Memory B cell (primary cell): ENCODE measurements at places on chromosomes 4 and X.

GRCh38 chr4:183816882-183817509 is 88.1 kb upstream of the STOX2 start:
- no peak for DNase-seq

GRCh38 chr4:20612313-20612712 is 87.9 kb upstream of the PACRGL start:
- DNase-seq: no peak

- no peak for DNase-seq
Observed at GRCh38 chr4:16750882-16751642, 147.4 kb downstream of the LDB2 start.

- DNase-seq: no peak
Observed at GRCh38 chr4:56134266-56134665, 185.5 kb downstream of the CEP135 start.

GRCh38 chrX:40845331-40845911 is 110.1 kb upstream of the MED14 start:
- DNase-seq: no peak

GRCh38 chr4:20624793-20625374 is 75.4 kb upstream of the PACRGL start:
- DNase-seq: no peak

DNA sequence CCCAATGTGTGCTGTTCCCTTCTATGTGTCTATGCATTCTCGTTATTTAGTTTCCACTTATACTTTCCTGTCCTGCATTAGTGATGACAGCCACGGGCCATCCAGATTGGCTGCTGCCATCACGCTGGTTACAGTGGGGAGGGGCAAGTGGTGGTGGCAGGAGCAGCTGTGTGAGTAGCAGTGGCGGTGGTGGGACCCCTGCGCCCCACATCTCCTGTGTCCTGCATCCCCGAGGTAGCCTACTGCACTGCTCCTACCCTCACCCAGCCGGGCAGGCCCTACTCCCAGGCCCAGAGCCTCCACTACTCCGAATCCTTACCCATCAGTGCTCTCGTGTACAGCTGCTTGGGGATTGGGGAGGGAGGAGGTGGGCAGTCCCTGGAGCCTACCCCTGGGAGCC is 798.7 kb upstream of the AGA start:
- no peak for DNase-seq

- no peak for DNase-seq
Observed at GRCh38 chr4:40186665-40187014, 10.2 kb upstream of the RHOH start.

GRCh38 chr4:158291334-158292055 is 81.2 kb downstream of the TMEM144 start:
- DNase-seq: no peak

DNA sequence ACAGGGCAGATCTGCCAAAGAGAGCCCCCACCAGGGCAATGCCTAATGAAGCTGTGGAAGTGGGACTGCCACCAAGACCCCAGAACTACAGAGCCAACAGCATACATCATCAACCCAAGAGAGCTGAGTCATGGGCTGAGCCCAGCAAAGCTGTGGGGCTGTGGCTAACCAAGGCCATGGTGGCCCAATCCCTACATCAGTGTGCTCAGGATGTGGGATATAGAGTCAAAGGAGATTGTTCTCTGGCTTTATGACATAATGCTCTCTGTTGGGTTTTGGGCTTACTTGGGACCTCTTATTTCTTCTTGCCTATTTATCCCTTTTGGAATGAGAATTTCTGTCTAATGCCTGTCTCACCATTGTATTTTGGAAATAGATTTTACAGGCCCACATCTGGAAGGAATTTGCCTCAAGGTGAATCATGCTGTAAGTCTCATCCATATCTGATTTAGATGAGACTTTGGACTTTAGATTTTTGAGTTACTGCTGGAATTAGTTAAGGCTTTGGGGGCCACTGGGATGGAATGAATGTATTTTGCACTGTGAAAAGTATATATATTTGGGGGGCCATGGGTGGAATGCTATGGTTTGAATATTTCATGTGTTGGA is 5.4 kb upstream of the PRDM5 start:
- no peak for DNase-seq

GRCh38 chrX:153781428-153782047 is 697 bp downstream of the SRPK3 start:
- DNase-seq: no peak

DNA sequence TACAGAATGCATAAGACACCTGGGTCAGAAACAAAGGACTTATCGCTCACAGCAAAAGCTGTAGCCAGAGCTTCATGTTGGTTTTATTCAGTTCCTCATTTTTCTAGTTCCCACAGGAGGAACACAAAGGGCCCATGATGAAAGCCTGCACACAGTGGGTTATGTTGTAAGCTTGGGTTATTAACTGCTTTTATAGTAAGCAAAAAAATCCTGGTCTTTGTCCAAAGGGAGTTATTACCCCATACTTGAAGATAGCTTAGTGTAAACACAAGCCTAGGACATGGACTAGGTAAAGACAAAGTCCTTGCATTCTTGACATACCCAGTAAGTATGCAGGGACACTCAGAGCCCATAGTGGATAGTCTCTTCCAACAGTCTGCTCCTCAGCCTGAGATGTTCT is 11.7 kb downstream of the BBS12 start:
- DNase-seq: no peak

GRCh38 chrX:39459952-39460351 is 637.8 kb downstream of the BCOR start:
- no peak for DNase-seq

DNA sequence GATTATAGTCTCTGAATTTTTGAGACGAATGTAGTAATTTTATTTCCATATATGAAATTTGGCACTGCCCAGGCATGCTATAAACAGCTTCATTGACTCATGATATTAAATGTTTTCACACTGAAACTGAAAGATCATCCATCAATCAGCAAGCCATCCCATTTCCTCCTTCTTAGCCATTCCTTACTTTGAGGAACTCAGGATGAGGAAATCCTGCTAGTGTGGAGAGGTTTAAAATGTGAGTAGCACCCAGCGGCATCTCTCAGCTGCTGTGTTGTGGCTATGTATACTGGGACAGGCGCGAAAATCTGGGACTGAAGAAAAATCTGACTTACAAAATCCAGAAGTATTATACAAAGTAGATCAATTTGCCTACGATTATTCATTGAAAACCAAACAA is 52.1 kb downstream of the PTCHD1 start:
- no peak for DNase-seq

- DNase-seq: peak; percentile 52
Observed at GRCh38 chrX:153875391-153876111, 10.4 kb downstream of the L1CAM start.

- no peak for DNase-seq
Observed at GRCh38 chr4:48910511-48910910, 3.9 kb upstream of the OCIAD2 start.

- no peak for DNase-seq
Observed at GRCh38 chrX:17160975-17161374, 214.0 kb upstream of the NHS start.

DNA sequence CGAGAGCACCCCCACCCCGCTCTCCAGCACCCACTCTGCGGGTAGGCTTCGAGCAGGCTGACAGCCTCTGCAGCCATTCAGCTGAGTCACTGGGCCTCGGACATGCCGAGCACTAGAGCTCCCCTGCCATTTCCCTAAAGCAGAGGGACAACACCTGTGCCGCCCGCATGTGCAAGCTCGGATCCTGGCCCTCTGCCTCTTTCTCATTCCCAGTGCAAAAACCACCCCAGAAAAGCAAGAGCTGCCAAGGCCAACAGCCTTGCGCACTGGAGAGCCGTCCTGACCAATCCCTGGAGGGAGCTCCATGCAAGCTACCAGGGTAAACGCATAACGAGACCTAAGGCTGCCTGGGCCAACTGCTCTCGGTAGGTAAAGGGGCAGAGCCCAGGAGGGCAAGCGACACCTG is 5.3 kb downstream of the HCFC1 start:
- DNase-seq: no peak

DNA sequence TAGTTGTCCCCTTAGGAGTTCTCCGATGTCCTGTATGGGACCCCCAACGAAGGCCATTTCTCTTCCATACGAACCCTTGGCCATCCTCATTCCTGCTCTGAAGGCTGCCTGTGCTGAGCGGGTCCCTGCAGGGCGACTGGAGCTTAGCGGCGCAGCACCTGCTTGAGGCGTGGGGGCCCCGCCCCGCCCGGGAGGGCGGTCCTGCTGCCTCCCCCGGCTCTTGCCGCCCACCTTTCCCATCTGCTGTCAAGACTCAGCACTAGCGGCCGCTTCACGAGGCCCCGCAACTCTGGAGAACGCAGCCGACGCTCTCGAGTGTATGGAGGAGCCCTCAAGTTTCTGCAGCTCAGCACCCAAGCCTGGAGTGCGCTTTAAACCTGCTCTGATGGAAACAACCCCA is 197.7 kb downstream of the TRIML1 start:
- DNase-seq: no peak

DNA sequence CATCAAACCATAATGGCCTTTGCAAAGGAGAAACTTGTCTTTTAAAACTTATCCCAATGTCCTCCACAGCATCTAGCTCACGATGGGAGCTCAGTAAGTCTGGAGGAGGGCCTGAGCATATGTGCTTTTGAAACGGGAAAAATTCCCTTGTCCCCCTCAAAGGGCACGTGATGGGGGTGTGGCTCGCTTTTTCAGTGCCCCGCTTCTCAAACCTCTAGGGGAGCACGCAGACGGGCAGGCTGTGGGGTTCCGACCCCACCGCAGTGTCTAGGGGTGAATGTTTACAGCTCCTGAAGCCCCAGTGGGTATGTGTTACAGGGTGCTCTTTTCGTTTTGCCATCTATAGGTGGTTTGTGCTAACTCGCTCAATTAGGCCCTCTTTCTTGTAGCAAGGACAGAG is 31.2 kb downstream of the SLITRK2 start:
- no peak for DNase-seq

GRCh38 chr4:30718641-30719453 is 1.3 kb upstream of the PCDH7 start:
- DNase-seq: no peak

GRCh38 chrX:31139961-31140360 is 68.1 kb upstream of the FTHL17 start:
- no peak for DNase-seq

- no peak for DNase-seq
Observed at GRCh38 chrX:5163663-5164062, 1065.0 kb downstream of the NLGN4X start.

GRCh38 chr4:74830928-74831327 is 36.6 kb upstream of the BTC start:
- no peak for DNase-seq

- no peak for DNase-seq
Observed at GRCh38 chr4:131499141-131499873, 1649.8 kb upstream of the PCDH10 start.

- DNase-seq: no peak
Observed at GRCh38 chr4:153159016-153159415, 45.2 kb upstream of the TRIM2 start.

GRCh38 chr4:74654230-74654681 is 140.1 kb downstream of the BTC start:
- no peak for DNase-seq

DNA sequence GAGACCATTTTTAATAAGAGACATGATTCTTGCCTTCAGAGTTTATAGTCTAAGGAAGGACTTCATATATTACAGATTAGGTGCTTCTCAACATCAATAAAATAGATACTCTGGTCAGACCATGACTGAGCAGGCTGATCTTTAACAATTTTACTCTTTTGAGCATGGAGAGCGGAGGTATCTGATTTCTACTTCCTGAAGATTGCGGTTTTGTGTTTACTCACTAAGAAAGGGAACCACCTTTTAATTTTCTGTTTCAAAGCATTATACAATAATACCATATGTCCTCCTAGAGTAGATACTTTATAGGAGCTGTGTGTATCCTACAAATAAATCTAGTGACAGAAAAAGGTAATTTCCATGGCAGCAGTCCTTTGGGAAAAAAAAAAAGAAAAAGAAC is 12.5 kb downstream of the MORC4 start:
- DNase-seq: no peak

DNA sequence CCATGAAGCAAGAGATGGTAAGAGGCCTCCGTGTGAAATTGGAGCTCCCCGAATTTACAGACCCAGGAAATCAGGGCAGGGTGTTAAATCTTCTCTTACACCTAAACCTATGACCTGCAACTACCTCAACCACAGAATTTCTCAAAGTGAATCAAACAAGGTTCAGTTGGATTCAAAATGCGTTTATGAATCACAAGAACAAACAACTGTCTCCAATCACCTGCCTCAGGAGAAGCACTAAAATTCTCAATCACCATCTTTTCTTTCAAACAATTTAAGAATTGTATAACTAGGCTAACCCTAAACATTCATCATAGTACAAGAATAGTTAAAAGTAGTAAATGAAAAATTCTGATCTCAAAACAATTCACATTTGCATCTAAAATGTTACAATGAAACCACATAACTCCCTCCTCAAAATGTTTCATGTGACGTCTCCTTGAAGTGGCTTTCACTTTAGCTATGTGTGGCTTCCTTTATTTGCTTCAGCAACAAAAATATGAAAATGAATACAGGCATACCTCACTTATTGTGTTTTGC is 19.2 kb downstream of the PPP3CA start:
- no peak for DNase-seq

- no peak for DNase-seq
Observed at GRCh38 chr4:149245333-149245732, 570.3 kb downstream of the IQCM start.

DNA sequence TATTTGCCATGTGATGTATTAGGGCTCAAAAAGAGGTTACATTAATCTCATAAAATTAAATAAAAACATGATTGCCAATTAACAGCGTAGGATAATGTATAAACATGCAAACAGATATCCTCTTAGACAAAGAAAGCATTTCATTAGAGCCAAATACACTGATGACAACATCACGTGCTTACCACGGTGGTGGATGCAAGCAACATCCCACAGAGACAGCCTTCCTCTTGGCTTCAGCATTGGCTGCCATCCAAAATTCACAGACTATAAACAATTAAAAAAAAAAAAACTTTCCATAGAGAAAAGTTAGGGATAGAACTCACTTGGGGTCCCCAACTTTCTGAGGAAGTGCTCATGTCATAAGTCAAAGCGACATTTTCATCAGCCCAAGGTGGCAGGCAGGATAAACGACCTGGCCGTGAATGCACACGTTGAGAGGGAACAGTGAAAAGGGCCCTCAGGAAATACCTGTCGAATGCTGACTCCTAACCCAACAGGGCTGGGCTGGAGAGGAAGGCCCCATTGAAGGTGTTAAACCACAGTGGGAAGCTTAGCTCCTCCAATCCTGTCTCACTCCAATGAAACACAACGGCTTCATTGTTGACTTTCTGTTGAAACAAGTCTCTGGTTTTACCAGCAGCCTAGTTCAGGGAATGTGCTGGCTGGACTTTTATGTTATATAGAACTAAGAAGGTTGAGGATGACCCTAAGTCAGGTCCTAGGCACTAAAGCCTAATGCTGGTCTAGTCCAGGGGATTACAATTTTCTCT is 48.4 kb downstream of the IDS start:
- no peak for DNase-seq
